ENCODE measurements at places on chromosomes 11 and 22.

DNA sequence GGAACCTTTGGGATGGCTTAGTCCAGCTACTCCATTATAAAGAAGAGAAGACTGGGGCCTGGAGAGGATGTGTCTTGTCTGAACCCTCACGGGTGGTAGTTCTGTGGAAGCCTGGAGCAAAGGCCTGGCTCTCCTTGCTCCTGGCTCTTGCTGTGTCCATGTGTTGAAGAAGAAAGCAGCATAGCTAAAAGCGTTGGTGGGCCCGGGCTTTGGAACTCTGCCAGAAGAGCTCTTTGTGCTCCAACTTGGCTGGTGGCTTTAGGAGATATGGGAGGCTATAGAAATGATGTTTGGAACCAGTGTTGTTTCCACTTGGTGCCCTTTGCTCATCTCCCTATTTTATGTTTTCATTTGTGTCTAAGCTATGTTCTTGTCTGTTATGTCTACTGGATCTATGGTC lies 131.1 kb downstream of the DBX1 start:
- no peak for DNase-seq

- no peak for DNase-seq
These were observed 559 bp downstream of the SNX19 start for GRCh38 chr11:130915603-130916237.

DNA sequence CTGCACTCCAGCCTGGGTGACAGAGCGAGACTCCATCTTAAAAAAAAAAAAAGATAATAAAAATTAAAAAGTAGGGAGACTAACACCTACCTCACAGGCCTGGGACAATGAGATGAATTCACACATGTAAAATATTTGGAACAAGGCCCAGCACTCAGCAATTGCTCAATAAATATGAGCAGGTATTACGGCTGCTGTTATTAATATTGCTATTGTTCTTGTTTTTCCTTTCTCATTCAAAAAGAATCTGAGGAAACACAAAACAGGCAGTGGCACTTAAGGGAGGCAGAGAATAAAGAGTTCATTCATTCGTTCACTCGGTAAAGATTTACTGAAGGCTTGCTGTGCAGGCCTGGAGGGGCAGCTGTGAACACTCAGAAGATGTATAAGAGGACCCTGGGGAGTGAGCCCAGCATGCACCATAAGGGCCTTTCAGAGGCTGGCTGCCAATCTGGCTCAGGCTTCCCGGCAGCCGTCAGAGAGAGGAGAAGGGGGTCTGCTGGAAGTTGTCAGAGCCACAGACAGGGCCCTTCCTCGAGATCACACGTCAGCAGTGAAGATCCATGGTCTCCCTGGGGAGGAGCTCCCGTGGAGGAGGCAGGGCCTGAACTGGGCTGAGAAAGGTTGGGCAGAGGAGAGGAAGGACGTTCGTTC lies 51.6 kb upstream of the TCF20 start:
- no peak for DNase-seq

DNA sequence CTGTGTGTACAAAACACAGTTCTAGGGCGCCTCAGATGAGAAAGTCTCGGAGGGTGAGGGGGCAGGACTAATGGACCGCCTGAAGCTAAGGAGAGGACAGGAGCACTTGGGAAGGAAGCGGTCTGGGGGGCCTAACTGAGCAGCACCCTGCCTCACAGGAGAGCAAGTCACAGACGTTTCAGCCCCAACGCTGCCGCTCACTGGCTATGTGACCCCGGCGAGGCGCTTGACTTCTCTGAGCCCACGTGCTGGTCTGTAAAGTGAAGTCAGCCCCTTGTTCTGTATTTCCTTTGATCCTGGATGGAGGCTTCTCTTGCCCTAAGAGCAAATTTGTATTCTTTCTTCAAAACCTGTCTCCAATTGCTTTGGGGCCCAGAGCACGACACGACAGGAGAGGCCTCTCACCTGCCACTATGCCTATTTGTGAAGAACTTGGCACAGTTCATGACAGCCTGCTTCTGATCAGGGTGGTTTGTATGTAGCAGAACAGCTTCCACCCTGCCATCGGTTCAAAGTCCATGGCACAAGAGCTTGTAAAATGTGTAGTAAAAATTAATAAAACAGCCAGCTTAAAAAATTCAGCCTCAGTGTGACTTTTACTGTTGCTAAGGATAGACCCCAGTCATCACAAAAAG lies 59.1 kb downstream of the WNT11 start:
- DNase-seq, result no peak

DNA sequence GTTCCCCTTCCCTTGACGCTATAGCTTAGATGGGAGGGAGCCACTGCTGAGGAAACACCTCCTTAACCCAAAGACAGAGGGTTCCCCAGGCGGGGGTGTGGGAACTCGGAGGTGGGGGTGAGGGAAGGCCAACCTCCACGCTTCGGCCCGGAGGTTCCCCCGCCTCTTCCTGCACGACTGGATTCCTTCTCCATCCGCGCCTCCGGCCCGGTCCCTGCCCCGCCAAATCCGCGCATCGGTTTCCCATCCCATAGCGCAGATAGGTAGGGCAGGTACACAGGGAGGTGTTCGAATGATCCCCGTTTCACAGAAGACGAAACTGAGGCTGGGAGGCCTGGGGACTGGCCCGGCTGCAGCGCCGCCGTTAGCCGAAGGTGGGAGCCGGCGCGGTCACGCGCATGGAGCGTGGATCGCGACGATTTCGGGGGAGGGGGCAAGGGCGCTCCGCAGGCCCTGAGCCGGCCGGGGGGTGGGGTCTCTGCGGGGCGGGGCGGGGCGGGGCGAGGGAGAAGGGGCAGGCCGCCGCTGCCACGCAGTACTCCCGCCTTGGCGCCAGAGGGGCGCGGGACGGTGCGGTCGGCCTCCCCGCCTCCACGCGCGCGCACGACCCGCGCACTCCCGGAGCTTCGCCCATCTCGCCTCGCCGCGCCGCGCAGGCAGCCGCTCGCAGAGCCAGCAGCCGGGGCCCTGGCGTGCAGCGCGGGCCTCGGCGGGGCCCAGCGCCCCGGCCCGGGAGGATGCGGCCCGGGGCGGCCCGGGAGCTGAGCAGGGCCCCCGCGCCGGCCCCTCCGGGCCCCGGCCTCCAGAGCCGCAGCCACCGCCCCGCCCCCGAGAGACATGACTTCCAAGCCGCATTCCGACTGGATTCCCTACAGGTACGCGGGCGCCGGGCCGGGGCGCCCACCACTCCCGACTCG lies at the start of gene TUB:
Gene TUB (plus strand): TSS at position 538 of the 917 bp plus-strand sequence. CDS start 300 bp downstream, at position 838.
- DNase-seq, result no peak

- DNase-seq, result no peak
These were observed 1.4 kb downstream of the TMEM80 start for GRCh38 chr11:696955-697491.

DNA sequence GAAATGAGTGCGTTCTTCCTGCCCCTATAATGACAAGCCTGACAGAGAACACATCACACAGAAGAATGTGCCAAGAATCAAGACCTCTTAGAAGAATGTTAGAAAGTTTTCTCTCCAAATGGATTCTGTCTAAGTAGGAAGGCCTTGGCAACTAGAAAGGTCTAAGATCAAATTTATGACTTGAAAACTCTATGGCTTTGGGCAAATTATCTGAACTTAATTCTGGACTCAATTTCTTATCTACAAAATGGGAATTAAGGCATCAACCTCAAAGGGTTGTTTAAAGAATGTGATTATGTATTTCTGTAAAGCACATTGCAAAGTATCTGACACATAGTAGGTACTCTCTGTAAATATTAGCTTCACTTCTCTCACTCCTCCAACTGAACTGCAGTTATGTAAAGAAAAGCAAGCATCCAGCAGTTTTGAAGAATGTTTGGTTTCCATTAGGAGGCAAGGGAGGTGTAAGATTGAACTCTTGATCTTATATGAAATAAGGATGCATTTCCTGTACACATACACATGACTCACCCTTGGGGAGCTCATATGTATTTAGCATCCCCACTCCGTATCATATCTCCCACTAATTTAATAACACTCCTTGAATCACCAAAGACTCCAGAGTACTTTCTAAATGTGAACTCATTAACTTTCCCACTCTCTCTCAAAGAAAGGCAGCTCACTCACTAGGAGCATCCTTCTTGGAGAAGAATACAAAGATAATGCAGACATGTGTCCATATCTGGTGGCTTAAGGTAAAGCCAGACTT lies 77.6 kb downstream of the ETS1 start:
- no peak for DNase-seq

DNA sequence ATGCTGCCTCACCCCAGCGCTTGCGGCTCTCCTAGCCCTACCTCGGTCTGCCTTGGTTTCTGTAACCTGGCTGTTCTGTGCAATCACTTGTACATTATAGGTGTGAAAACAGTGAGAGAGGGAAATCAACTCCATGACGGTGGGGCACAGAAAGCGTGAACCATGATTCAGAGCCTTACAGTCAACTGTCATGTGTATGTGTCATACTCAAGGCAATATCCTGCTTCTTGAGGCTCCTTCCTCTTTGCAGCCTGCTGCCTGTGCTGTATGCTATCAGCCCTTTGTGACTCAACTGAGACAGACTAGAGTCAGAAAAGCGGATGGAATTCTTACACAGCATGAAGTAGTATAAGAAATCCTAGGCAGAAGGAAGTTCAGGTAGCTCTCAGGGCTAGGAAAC lies 2.1 kb downstream of the NRIP3 start:
- no peak for DNase-seq

DNA sequence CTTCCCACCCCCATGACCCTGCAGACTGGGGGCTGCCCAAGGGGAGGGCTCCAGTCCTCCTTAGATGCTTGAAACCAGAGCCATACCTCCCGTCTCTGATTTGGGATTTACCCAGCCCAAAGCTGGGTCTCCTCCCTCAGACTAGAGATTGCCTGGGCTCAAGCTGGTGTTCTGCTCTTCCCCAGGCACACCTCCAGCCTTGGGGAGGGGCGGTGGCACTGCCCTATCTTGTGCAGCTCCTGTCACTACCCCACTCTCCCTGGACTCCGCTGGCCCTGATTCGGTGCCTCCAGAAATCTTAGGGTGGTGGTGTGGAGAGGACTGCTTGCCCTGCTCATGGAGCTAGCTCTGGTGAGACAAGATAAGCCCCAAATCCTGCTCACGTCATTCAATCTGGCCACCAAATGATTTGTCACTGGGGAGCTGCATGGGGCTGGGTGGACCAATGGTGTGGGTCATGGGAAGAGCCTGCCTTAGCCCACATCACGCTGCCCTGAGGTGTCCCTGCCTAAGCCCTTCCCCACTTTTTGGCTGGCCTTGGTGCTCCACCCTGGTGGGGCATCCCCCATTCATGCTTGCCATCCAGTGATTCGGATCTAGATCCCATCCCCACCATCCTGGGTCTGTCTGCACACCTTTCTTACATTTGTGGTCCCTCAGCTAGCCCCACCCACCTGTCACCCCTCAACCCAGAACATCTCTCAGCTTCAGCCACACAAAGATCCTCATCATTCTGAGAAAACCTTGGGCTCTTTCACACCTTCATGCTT lies 87.7 kb downstream of the PDE2A start:
- DNase-seq, result no peak

DNA sequence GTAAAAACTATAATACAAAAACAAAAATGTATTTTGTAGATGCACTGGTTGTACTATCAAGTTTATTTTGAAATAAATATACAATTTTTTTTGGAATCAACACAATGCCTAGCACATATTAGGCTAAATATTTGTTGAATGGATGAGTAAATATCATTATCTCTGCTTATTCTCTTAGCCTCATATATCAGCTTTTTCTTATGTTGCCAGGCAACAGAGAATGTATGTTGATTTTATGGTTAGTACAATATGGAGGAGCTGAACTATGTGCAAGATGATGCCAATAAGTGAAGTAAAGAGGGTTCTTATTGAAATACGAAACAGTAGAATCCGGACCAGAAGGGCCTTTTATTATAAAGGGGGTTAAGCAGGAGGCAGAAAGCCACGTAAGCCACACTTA lies 94.9 kb downstream of the FAR1 start:
- DNase-seq, result no peak

GRCh38 chr11:8800520-8801110 lies 110.4 kb upstream of the AKIP1 start:
- DNase-seq, result no peak

- DNase-seq, result no peak
These were observed 689 bp downstream of the TAF10 start for GRCh38 chr11:6611092-6611962.

- DNase-seq, result no peak
These were observed 145.6 kb downstream of the WT1 start for GRCh38 chr11:32289701-32290100.

- no peak for DNase-seq
These were observed 646.2 kb upstream of the ANO5 start for GRCh38 chr11:21546703-21547102.

DNA sequence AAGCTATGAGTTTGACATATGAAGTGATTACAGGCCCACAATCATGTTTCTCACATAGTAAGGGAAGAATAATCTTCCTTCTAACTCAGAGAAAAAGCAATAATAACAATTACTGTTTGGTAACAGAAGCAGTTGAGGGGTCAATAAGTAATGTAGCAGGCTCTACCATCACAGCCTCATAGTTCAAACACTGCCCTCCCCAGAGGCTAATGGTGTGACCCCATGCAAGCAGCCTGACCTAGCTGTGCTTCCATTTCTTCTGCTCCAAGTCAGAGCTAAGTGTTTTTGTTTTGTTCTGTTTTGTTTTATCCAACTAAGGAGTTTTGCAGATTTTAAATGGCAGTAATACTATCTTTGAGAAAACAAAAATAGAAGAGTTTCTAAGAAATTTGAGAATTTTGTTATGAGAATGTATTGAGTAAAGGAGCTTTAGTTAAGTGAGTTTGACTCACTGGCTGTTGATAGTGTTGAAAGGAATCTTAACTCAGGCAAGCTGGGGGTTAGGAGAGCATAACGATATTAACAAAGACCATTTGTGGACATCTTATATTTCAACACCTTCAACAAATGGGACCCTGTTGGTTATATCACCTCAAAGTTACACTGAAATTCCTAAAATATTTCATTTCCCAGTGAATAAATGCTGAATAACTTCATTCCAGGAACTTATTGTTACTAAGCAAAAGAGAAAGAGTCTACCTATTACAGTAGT lies 48.5 kb downstream of the GUCY1A2 start:
- no peak for DNase-seq

DNA sequence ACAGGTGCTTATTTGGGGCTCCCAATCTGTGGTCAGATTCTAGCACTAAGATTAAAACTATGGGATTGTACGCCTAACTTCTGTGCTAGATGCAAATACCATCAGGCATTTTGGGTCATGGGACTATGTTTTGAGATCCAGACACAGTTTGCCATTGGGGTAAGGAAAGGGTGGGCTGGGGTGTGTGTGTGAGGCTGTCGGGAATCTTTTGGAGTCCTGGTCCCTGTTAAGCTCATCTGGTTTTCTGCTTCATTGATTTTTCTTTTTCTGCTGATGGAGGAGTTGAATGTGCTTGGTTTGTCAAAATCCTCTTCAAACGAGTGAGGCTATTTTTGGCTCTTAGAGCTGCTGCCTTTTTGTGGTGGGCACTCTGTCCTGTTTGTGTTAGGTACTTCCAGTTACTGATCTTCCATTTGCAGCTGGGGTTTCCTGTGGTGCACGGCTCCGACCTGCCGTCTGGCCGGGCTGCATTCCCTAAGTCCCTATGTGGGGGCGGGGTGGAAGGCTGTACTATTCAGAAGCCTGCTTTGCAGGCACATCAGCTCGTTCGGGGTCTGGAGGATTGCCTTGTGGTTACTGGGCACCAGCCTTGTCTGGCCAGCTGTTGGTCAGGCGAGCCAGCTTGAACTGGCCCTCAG lies 2.9 kb downstream of the BCR start:
- no peak for DNase-seq
